ENCODE measurements at places on chromosomes 6 and 20. TPM values are rescaled to one million over a fixed set of nuclear protein-coding genes. Genes with fewer than 3 reads are reported as not detected.

Gene FGD2
- polyA plus RNA-seq, result not detected

GRCh38 chr20:23106271-23106851 lies 20.2 kb upstream of the CD93 start:
- no peak overlapping the region for H3K27ac ChIP-seq
- no peaks in the 10 kb centered on the region for H3K4me1 ChIP-seq
- no peaks in the 10 kb centered on the region for H3K36me3 ChIP-seq
- no peak for DNase-seq
- no peaks in the 10 kb centered on the region for H3K27me3 ChIP-seq

- DNase-seq, result peak; percentile 70
- H3K36me3 ChIP-seq, result no peaks in the 10 kb centered on the region
- no peak overlapping the region for H3K4me3 ChIP-seq
- peaks cover 21% of the 10 kb centered on the region for H3K27me3 ChIP-seq
Observed at GRCh38 chr20:48831718-48832404, 4.1 kb upstream of the PREX1 start.

GRCh38 chr6:105799056-105799455 lies 287.1 kb upstream of the PRDM1 start:
- H3K36me3 ChIP-seq, result no peaks in the 10 kb centered on the region
- no peaks in the 10 kb centered on the region for H3K27me3 ChIP-seq
- H3K27ac ChIP-seq, result no peak overlapping the region
- peak; percentile 14 for DNase-seq
- peaks cover 44% of the 10 kb centered on the region for H3K4me1 ChIP-seq

- no peak overlapping the region for H3K4me3 ChIP-seq
- peaks cover 17% of the 10 kb centered on the region for H3K4me1 ChIP-seq
- H3K36me3 ChIP-seq, result peaks cover 13% of the 10 kb centered on the region
- DNase-seq, result peak; percentile 73
Observed at GRCh38 chr20:34927736-34928135, 27.9 kb downstream of the GSS start.

DNA sequence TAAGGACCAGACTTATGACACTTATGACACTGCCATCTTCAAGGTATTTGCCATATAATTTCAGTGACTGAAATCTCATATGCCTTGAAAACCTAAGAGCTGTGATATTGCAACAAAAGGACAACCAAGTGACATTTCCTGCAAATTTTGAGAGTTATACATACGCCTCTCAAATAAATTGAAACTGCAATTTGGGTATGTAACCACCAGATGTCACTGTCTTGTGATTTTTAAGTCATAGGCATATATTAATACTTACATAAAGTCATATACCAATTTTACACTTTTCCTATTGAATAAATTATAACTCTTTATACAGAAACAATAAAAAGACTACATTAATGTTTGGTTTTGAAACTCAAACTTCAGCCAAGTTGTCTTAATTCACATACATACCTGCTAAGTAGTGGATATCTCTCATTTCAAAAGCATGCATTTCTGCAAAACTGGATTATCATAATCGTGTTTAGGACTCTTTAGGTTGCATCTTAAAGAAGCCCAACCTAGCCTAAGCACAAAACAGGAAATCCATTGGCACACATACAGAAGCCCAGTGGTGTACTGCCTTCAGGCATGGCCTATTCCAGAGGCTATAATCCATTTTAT lies 180.2 kb downstream of the PACRG start:
- peak; percentile 16 for DNase-seq
- H3K4me1 ChIP-seq, result no peaks in the 10 kb centered on the region
- H3K36me3 ChIP-seq, result no peaks in the 10 kb centered on the region
- no peaks in the 10 kb centered on the region for H3K27me3 ChIP-seq

Gene MTCH1
- 395 TPM for polyA plus RNA-seq

DNA sequence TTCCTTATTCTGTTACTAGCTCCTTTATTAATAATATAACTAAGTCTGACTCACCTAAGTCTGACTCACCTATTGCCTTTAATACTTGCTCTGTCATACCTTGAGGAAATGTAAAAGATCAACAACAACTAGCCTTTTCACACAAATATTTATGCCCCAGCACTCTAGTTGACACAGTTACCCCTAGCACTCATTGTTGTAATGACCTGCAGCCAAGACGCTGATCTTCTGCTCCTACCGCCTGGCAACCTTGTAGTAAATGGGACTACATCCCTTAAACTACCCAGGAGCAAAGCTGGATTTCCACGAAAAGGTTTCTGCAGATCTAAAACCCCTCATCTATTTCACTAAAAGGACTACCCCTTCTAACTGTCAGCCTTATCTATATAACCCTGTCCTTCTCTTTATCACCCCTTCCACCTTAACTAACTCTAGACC lies 90.0 kb downstream of the PLG start:
- H3K27ac ChIP-seq, result no peak overlapping the region
- no peak overlapping the region for H3K4me3 ChIP-seq
- no peaks in the 10 kb centered on the region for H3K36me3 ChIP-seq
- peak; percentile 25 for DNase-seq
- H3K4me1 ChIP-seq, result no peaks in the 10 kb centered on the region

DNA sequence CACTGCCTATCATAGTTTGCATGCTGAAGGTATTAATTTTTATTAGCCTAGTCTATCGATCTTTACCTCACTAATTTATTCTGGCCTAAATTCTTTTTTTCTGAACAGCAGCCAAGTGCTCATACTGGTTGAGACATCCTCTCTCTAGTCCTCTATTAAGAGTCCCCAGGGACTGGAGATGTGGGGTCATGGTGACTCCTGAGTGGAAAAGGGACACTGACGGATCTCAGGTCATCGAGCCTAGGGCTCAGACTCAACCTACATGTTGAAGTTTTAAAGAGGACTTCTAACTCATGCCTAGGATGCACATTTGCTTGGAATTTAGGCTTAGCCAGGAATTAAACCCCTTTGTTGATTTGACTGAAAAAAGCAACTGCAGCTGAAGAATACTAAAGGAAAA lies 378.1 kb downstream of the BTBD9 start:
- no peaks in the 10 kb centered on the region for H3K27me3 ChIP-seq
- H3K4me3 ChIP-seq, result peak overlapping the region; percentile 56
- no peaks in the 10 kb centered on the region for H3K36me3 ChIP-seq
- H3K27ac ChIP-seq, result peak overlapping the region; percentile 84
- peaks cover 45% of the 10 kb centered on the region for H3K4me1 ChIP-seq

Gene CRYBG1
- 1.9 TPM for polyA plus RNA-seq

Gene PI16
- 390 TPM for polyA plus RNA-seq

DNA sequence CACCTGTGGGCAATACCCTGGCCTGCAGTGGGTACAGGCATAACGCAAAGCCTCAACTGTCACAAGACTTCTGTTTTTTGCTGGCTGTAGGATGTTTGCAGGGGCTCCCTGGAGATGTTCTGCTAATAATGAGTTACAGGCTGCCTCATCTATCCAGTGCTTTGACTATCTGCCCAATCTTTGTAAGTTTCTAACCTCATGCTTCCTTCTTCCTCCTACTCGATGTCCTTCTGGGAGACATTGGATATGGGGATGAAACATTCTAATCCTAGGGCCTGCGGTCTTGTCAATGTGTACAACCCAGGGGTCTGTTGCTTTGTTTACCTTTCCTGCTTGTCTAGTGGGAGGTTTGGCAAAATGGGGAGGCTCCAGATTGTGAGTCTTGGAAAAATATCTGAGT lies 136.8 kb upstream of the TCF21 start:
- peaks cover 18% of the 10 kb centered on the region for H3K4me1 ChIP-seq
- no peak overlapping the region for H3K27ac ChIP-seq
- H3K36me3 ChIP-seq, result no peaks in the 10 kb centered on the region
- no peak overlapping the region for H3K4me3 ChIP-seq

DNA sequence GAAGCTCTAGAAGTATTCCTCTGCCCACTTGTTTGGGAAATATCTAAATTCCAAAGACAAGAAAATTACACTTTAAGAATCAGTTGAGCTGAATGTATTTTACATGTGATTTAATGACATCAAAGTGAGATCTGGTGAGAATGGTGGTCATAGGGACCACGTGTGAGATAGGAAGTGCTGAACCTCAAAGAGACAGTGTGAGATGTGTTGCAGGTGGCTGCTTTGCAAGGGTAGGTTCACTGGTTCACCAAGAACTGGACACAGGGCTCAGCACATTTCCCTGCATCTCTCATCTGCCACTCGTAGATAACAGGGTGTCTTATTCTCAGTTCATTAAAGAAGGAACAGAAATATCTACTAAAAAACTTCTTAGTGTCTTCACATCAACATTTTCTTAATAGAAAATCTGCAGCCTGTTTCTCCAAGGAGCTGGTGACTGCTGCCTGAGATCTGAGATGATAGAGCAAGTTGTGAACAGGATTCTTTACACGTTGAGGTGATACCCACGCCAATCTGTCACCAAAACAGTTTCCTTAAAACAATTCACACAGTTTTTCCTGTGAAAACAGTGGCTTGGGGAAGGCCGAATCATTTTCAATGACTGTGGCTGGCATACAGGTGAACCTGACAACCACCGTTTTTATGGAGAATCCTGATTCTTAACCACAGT lies 7.2 kb downstream of the CCR6 start:
- H3K4me1 ChIP-seq, result no peaks in the 10 kb centered on the region
- H3K27me3 ChIP-seq, result no peaks in the 10 kb centered on the region
- H3K4me3 ChIP-seq, result no peak overlapping the region
- H3K27ac ChIP-seq, result no peak overlapping the region

DNA sequence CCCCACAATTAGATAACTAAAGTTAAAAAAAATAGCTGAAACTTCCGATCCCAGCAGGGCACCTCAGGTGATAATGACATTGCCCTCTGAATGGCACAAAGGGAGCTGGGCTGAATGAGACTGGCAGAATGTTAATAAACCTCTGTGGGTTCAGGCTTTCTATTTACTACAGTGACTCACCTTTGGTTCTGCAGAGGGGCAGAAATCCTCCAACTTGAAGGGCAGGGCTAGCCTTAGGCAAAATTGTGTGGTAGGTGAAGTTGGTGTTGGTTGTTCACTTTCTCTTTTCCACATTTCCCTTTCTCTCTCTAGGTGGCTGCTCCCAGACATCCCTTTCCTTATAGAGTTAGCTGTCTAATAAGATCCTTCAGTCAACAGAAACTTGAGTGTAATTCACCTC lies 625.2 kb downstream of the EPM2A start:
- no peaks in the 10 kb centered on the region for H3K36me3 ChIP-seq
- H3K27me3 ChIP-seq, result no peaks in the 10 kb centered on the region
- DNase-seq, result no peak
- no peak overlapping the region for H3K27ac ChIP-seq
- H3K4me3 ChIP-seq, result no peak overlapping the region
- peaks cover 8% of the 10 kb centered on the region for H3K4me1 ChIP-seq

Gene LST1
- polyA plus RNA-seq, result not detected

Measured in GM23248 (cell line).